COR-L47 (cell line): ENCODE measurements at places on chromosomes 3 and 15.
A peak's percentile ranks its signal among the peaks of the same experiment; 100 is the strongest.

DNA sequence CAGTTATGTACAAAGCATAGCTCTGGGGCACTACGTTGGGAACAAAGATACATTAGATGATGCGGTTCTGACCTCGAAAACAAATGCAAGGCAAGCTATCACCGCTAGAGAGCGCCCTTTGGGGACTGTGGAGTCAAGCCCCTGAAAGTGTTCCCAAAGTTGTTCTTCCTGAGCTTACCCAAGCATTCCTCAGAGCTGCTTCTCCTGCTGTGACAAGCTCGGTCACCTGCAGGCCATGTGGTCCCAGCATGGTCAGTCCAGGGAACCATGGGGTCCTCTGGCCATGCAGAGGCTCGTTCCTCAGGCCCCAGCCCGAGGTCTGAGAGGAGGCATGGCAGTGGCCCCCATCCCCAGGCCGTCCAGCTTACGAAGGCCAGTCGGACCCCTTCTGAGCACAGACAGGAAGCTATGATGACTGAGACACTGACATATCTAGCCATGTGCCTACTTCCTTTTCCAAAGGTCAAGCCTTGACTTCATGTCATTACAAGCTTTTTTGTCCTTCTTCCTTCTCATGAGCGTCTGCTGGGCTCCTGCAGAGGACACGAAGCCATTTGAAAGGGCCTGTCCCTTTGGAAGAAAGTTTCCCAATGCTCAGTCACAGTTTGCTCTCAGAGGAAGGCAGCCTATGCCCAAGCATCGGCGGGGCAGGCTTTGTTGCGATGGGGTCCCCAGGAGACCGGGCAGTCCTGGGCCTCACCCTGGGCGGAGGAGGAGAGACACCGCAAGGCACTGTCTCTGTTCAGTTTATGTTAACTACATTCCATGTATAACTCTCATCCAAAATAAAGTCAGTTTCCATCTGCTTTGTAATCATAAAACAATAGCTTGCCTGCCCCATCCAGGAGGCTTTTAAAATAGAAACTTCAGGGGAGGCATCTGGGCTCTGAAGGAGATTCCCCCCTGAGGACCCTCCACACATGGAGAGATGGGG lies 79.3 kb downstream of the ATP10A start:
- no peak for DNase-seq

DNA sequence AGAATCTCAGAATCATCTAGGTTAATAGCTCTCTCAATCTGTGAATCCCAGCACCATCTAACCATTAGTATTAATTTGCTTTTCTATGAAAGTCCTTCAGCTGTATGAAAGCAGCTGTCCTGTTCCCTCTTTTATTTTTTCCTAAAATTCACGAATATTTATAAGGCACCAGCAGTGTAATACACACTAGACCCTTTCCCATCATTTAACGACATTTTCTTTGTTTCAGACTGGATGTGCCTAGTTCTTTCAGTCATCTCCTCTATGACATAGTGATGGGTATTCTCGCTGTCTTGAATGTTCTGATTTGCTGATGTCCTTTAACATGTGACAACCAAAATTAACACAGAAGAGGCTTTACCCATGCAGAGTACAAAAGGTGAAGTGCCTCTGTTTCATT lies 48.9 kb upstream of the ATP10A start:
- no peak for DNase-seq

DNA sequence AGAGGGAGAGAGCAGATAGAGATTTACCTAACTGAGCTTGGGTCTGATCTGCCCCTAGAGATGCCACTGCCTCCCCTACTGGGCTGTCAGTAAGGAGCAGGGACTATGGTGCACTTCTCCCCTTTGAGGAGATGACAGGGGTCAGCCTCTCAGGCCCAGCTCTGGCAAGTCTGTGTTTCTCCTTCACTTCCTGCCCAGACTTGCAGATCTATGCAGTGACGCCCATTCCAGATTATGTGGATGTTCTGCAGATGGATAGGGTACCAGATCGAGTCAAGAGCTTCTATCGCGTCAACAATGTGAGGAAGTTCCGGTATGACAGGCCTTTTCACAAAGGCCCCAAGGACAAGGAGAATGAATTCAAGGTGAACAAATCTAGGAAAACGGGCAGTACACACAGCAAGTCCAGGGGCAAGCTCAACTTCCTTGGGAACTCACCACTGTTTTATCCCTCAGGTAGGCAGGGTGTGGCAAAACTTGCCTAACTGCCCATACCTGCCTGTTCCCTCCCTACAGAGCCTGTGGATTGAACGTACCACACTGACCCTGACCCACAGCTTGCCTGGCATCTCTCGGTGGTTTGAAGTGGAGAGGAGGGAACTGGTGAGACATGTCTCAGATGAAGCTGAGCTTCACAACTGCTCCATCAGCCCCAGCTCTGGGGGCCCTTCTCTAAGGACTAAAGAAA lies 29.1 kb upstream of the MANF start:
- no peak for DNase-seq

- no peak for DNase-seq
Measured at GRCh38 chr15:40234783-40235182, 4.1 kb upstream of the PAK6 start.

DNA sequence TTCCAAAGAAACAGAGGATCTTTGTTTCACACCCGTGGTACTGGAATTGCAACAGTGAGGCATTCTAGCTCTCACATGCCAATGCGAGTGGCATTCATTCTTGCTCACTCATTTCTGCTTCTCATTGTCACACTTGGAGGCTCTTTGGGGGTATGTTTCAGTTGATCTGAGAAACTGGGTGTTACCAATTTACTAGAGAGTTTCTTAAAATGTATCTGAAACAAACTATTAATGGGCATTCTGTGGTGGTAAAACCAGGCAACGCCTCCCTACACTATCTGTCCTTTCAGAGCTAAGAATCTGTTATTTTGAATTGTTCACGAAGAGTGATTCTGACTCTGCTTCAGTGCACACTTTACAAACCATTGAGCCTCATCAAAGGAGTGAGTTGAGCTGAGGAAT lies 140.6 kb upstream of the BHLHE40 start:
- no peak for DNase-seq

DNA sequence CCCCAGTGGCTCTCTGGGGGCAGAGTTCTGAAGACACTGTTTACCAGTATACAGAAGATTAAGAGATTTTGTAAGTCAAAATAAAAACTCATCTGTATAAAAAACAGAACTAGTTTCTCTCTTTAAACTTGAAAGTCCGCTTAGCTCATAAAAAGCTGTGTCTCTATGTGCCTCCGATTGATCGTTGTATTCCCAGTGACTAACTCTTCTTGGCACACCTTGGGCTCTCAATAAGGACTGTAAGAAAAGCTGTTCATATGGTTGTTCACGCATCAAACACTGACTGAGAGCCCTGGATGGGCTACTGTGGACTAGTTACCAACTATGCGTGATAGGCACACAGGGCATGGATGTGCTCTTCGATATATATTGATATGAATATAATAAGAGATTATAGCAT lies 107.9 kb downstream of the P3H2 start:
- no peak for DNase-seq

GRCh38 chr15:58981808-58982475 lies 5.5 kb upstream of the RNF111 start:
- DNase-seq, result no peak

GRCh38 chr3:142566096-142566495 lies 12.4 kb downstream of the ATR start:
- DNase-seq, result no peak

GRCh38 chr15:68047826-68048225 lies 6.3 kb upstream of the PIAS1 start:
- DNase-seq, result no peak

GRCh38 chr3:73270839-73271483 lies 209.5 kb downstream of the EBLN2 start:
- no peak for DNase-seq

DNA sequence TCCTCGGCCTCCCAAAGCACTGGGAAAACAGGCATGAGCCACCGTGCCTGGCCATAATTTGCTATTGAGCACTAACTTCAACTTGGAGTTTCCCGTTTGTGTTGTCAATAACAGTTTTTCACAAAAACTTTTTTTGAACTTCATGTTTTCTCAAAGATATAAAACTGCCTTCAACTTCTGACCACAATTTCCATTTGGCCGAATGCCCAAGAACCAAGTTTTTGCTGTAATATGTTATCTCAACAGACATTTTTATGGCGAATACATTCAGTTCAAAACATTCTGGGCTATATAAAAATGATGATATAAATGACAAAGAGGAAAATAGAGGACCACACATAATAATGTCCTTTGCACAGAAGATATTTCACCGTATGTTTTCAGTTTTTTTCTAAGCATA lies 56.4 kb downstream of the NEDD4 start:
- no peak for DNase-seq

DNA sequence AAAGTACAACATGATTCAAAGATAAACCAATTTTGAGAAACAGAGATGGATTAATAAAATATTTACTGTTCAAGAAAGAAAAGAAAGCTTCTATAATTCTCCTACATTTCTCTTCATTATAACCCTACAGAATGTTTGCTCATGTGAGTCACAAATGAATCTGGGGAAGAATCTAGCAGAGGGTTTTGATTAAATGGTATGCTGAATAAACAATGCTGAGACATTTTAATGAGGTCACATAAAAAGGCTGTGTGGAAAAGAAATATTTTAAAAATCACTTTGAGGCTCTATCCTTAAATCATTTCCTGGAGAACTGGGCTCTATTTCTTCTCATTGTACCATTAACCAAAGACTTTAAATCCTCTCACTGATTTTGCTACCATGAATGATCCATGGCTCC lies 727.7 kb downstream of the NTRK3 start:
- DNase-seq, result no peak

DNA sequence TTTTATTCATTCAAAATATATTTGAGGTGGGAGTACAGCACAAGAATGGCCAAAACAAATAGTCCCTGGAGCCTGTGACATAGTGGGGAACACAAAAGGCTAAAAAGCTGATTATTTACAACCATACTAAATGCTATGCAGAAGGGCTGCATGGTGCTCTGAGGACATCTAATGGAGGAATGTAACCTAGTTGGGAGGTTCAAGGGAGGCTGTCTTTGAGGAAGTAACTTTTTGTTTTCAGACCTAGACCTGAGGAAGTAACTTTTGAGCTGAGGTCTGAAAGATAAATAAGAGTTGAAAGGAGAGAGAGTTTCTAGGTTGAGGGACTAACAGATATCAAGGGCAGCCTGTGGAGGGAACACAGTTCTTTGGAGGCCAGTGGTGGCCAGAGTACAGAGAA lies 34.8 kb upstream of the RASA2 start:
- peak; percentile 50 for DNase-seq

DNA sequence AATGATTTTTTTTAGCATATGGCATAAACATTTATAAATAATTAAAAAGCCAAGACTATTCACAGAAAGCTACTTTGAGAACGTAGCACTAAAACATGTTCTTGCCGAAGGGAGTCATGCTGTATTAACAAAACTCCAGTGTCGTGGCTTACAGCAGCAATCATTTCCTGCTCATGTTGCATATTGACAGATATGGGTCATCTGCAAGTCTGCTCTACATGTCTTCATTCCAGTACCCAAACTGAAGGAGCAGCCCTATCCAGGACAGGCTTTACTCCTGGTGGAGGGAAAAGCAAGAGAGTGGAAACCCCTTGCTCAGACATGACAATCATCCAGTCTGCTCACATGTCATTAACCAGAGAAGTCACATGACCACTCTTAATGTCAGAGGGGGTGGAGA lies 87.6 kb downstream of the NEK11 start:
- DNase-seq, result no peak

- DNase-seq, result no peak
Measured at GRCh38 chr15:40397688-40398412, 7.7 kb upstream of the IVD start.

GRCh38 chr15:64792282-64792681 lies 16.9 kb upstream of the RBPMS2 start:
- no peak for DNase-seq

DNA sequence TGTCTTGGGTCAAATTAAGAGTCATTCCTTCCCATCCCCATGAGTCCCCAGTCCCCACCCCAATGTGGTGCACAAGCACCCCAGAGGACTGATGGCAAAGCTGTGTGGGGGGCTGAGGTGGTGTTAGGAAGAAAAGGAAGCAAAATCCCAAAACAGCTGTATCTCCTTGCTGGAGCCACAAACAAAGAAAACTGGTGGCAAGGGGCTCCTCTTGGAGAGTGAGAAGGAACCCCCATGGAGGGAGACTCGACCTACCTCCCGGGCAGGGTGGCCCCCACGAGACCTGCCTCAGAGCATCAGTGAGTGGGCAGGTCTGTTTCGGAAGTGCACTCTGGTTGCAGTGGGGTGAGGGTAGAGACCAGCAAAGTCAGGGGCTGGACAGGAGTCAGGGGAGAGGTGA lies 29.2 kb downstream of the PRR23E start:
- DNase-seq, result no peak

DNA sequence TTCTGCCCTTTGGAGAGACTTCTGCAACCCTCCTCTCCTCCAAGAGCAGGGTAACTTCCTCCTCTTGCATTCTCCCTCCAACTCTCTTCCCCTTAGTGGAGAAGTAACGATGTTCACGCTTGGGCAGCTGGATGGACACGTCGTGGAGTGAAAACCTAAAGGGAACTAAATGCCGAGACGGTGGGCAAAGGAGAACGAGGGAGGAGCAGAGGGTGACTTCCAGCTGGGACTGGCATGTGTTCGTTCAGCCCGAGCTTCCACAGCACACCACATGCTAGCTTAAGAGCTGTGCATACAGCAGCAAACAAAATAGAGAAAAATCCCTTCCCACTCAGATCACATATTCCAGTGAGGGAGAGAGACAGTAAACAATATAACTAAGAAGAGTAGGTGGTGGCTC lies 179.8 kb downstream of the SLCO3A1 start:
- DNase-seq, result no peak

DNA sequence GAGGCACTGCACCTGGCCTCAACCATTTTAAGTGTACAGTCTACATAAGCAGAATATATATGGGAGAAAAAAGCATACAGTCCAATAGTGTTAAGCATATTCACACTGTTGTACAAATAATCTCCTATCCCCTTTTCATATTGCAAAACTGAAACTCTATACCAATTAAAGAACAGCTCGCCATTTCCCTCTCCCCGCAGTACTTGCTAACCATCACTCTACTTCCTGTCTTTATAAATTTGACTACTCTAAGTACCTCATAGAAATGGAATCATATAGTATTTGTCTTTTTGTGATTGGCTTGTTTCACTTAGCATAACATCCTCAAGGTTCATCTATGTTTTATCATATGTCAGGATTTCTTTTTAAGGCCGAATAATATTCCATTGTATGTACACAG lies 21.6 kb upstream of the TASOR start:
- no peak for DNase-seq

DNA sequence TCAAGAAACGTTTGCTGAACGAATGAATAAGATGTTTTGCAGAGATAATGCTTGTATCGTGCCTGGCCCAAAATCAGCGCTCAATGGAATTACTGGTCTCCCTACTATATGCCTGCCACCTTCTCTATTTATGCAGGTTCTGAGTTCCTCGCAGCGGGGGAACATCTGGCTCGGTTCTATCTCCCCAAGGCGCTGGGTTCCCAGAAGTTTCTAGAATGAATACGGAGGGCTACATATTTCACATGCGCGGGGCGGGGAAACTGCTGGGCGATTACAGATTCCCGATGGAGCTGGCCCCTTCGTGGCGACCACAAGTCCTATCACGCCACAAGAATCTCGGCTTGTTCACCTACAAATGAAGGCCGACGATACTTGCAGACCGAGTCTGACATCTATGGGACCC lies 411 bp upstream of the EIF2B5 start:
- DNase-seq, result no peak
